Stimulated activated CD4-positive, alpha-beta T cell treated with anti-CD3 and anti-CD28 coated beads, Interleukin-4, amount 100 ng/mL, for 4 hours (primary cell): ENCODE measurements at places on chromosomes 2 and 18.

- no peak for DNase-seq
These were observed 77.8 kb upstream of the ZNF397 start for GRCh38 chr18:35163014-35163539.

- DNase-seq = no peak
These were observed 362.6 kb upstream of the ID2 start for GRCh38 chr2:8319219-8319618.

DNA sequence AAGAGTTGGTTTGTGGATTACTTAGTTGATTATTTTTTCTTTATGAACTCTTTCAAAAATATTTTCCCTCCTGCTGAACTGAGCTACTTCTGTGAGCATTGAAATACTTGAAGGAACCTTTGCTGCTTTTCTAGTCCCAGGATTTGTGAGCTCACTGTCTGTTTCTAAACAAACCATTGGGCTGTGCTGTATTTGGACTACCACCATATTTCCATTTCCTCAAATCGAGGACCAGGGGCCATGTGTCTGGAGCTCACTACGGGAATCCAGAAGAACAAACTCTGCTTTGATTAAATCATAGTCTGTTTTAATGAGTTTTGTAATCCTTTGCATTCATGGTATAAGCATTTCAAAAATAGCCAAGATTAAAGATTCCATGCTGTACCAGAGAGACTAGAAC is 1.3 kb downstream of the MRPL33 start:
- no peak for DNase-seq

- no peak for DNase-seq
These were observed 69.3 kb upstream of the ATL2 start for GRCh38 chr2:38446418-38446817.

- DNase-seq = no peak
These were observed 98.9 kb downstream of the ABI2 start for GRCh38 chr2:203427061-203427460.

- no peak for DNase-seq
These were observed 680 bp downstream of the CTDSP1 start for GRCh38 chr2:218400167-218400929.

DNA sequence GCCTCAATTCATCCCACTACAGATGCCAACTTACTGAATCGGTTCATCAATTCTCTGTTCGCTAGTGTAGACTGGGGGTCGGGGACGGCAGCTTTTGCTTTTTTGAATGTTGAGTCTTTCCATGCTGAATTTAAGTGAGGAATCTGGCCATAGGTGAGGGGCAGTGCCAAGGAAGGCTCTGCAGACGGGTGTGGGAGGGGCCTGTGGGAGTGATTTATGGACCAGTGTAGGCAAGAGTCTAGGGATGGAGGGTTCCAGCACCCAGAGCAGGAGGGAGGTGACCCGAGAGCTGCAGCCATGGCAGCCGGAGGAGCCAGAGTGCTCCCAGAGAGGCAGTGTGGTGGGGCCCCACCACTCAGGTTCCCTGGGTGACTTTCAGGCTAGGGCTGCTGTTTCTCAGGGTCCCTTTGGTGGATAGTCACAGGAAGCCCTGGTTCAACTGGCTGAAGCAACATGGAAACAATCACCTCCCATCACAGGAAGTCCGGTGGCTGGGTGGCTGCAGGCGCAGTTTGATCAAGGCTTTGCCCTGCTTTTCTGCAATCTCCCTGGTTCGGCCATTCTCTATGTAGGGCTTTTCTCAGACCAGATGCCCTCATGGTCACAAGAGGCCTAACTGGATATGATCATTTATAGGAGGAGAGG is 16.9 kb upstream of the TEX44 start:
- DNase-seq = no peak

DNA sequence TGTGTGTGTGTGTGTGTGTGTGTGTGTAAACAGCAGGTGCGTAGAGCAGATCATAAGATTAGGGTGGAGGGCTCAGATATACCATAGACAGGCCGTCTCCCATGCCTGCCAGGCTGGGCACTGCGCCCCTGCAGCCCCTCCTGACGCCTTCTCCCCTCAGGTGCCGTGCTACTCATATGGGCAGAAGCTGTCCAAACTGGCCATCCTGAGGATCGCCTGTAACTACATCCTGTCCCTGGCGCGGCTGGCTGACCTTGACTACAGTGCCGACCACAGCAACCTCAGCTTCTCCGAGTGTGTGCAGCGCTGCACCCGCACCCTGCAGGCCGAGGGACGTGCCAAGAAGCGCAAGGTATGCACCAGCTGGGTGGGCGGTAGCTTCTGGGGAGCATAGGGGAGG is 10.0 kb downstream of the ATOH8 start:
- no peak for DNase-seq

- no peak for DNase-seq
These were observed 98.9 kb upstream of the ITGB6 start for GRCh38 chr2:160298960-160299359.

GRCh38 chr2:119259296-119259860 is 35.7 kb downstream of the STEAP3 start:
- no peak for DNase-seq

- no peak for DNase-seq
These were observed 13.5 kb downstream of the CCL20 start for GRCh38 chr2:227827143-227827542.

GRCh38 chr2:135742325-135742757 is 686 bp downstream of the UBXN4 start:
- DNase-seq = no peak
